Fibroblast of the conjunctiva (primary cell): ENCODE measurements at places on chromosomes 7 and 10.

- peak; percentile 84 for DNase-seq
Observed at GRCh38 chr7:75977743-75978142, 16.7 kb downstream of the TMEM120A start.

DNA sequence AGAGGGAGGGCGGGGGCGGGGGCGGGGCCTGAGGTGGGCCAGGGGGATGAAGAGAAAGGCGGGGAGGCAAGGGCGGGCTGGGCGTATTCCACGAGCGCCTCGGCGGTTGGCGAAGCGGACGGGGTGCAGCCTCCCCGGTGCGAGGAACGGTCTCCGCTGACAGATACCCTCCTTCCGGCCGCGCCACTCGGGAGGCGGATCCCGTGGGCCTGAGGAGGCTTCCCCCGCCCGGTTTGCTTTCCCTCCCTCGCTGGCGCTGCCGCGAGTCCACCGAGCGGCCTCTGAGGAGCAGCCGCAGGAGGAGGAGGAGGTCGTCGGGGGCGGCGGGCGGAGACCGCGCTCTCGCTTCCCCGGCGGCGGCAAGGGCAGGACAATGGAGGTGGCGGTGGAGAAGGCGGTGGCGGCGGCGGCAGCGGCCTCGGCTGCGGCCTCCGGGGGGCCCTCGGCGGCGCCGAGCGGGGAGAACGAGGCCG lies at the start of gene TRIM24:
Gene TRIM24, plus strand, starts transcription at position 84 of the 473 bp plus-strand sequence. Its CDS starts 290 bp downstream, at position 374.
- no peak for DNase-seq

- no peak for DNase-seq
Observed at GRCh38 chr7:92631067-92631849, 41.1 kb upstream of the FAM133B start.

DNA sequence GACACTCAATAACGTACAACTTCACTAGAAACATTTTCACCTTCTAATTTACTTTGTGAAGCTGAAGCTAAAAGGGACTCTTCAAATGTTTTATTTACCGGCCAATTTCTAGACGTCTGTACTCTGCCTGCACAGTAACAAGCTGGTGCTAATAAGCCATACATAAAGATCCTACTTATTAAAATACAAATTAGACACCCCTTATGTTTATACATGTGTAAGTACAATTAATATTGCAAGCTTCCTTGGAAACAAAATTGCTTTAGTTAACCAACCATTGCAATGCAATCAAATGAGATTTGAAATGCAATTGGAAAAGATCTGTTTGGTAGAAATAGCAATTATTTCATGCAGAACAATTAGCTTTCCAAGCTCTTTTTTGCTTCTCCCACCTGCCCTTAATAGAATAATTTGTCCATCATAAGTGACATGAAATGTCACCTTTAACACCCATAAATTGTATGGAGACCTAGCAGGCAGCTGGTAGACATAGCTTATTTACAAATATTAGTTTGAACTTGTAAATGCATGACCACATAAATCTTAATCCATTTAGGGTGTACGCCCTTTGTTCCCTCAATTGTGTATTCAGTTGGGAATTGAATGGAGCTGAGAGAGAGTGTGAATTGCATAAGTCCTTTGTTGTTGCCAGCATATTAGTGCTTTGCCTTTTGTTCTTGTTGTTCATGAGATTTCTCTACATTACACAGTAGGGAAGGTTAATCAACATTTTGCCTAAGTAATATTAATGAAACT lies 277.1 kb downstream of the CACNA2D1 start:
- DNase-seq = no peak

DNA sequence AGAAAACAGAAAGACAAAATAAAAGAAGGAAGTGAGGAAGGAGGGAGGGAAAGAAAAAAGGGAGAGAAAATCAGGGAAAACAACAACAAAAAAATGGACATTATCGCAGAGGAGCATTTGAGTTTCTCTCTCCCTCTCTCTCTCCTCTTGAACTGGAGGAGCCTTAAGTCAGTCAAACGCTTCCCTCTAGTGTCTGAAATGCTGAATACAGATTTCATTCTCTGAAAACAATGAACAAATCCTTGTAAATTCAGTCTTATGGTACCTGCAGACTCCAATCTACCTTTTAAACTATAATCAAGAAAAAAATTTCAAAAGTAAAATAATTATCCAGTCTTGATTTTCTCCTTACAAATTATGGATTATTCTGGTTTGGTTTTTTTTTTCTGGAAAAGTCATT lies 89.2 kb upstream of the PFKP start:
- peak; percentile 43 for DNase-seq

- no peak for DNase-seq
Observed at GRCh38 chr10:117892681-117893220, 154.0 kb downstream of the RAB11FIP2 start.

DNA sequence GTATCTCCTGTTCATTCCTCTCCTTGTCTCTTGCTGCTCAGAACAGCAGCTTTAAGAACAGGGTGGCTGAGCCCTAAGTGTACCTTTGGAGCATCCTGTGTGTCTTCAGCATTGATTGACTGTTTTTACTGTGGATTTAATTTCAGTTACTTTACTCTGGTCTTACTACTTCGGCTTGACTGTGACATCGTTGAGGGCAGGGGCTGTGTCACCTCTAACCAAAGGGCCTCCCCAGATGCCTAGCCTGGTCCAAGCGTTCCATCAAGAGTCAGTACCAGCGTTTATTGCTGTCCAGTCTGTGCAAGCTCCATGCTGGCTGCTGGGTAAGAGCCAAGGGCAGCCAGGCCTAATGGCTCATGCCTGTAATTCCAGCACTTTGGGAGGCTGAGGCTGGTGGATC lies 32.4 kb downstream of the CCM2 start:
- DNase-seq = no peak

- DNase-seq = no peak
Observed at GRCh38 chr7:141571059-141571458, 19.8 kb downstream of the AGK start.

GRCh38 chr10:4532976-4533375 lies 293.0 kb upstream of the AKR1E2 start:
- peak; percentile 52 for DNase-seq

DNA sequence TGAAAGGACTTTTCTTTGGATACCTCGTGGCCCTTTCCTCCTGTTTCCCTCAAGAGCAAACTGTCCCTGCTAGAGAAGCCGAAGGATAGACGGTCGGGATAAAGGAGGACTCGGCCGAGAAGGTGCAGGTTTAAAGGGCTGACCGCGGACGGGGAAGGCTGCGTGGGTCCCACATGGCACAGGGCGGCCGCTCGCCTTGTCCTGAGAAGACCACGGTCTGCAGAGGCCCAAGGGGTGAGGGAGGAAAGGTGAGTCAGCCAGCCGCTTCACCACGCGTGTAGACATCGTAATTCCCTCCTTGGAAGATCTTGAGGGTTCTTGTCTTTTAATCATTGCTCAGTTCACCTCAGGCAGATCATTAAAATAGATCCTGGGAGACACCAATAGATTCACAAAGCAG lies 253.8 kb downstream of the DPP6 start:
- DNase-seq = no peak

GRCh38 chr10:102113956-102114857 lies 6.0 kb downstream of the LDB1 start:
- DNase-seq = no peak

- no peak for DNase-seq
Observed at GRCh38 chr10:31299119-31299518, 19.9 kb upstream of the ZEB1 start.

- DNase-seq = peak; percentile 45
Observed at GRCh38 chr7:152336754-152337368, 98.9 kb downstream of the KMT2C start.

GRCh38 chr10:129904323-129904722 lies 59.8 kb downstream of the EBF3 start:
- no peak for DNase-seq

DNA sequence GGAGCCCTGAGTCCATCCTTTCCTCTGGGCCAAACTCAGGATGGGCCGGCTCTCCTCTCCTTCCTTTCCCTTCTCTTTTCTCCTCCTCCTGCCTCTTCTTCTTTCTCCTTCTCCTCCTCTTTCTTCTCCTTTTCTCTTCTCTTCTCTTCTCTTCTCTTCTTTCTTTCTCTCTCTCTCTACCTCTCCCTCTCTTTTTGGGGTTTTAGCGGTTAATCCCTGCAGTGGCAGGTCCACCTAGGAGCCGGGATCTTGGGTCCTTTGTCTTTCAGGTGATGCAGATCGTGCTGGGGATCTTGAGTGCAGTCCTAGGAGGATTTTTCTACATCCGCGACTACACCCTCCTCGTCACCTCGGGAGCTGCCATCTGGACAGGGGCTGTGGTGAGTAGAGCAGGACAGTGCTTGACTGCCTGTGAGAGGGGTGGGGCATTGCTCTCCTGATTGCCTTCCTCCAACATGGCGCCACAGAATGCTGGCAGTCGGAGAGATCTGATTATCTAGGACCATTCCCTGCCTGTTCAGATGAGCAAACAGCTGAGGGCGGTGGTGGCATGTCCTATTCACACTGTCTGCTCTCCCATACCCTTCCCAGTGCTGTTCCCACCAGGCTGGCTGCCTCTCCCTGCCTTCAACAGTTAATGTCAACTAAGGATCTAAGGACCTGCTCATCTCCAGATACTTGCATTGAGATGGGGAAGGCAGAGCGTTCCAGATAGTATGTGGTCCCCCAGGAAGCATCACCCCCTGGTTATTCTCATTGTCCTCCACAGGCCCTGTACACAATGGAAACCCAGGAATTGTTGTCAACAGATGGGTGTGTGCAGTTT lies 1.6 kb downstream of the TMEM176A start:
- DNase-seq = no peak

GRCh38 chr10:5828725-5829124 lies 15.5 kb upstream of the GDI2 start:
- no peak for DNase-seq

GRCh38 chr7:18330548-18330947 lies 165.0 kb upstream of the HDAC9 start:
- no peak for DNase-seq

GRCh38 chr10:106931853-106932249 lies 232.7 kb downstream of the SORCS1 start:
- no peak for DNase-seq

- DNase-seq = no peak
Observed at GRCh38 chr10:86100581-86101061, 266.0 kb downstream of the GRID1 start.

GRCh38 chr10:78223088-78223487 lies 189.4 kb downstream of the RPS24 start:
- no peak for DNase-seq

DNA sequence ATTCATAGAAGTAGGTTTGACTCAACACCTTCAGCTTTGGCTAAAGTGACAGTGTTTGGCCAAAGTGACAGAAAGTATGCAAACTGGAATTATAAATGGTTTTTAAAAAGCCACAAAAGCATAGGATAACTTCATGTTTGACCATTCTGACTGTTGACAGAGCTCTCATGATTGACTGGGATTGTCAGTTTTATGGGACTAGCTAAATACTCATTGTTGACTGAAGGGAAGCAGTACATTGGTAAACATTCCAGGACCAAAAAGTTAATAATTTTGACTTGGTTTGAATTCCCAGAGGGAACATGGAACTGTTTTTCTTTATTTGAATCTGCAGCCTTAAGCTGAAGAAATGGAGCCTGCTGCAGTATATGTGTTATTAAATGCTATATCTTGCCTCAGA lies 84.6 kb upstream of the STEAP4 start:
- no peak for DNase-seq

- no peak for DNase-seq
Observed at GRCh38 chr7:6651851-6652445, 14.8 kb downstream of the ZNF316 start.

GRCh38 chr7:121192834-121193233 lies 136.0 kb upstream of the WNT16 start:
- no peak for DNase-seq

GRCh38 chr10:27688276-27688675 lies 57.3 kb downstream of the MKX start:
- DNase-seq = no peak

- no peak for DNase-seq
Observed at GRCh38 chr7:157809863-157810851, 473.4 kb downstream of the DNAJB6 start.

DNA sequence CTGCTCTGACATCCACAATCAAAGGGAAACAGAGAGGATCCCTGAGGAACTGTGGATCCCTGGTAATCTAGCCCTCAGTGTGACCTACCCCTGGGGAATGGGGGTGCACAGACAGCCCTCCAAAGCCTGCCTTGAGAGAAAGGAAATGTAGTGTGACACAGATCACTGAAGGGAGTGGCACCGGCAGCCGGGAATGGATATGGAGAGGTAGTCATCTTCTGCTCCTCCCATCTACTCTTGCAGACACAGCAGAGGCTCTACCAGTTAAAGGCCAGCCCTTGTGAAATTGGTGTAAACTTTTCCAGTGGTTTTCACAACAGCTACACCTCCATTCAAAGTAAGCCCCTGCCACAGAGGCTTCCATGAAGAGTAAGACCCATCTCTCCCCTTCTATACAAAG lies 144.4 kb downstream of the PCDH15 start:
- no peak for DNase-seq

GRCh38 chr10:92688573-92688926 lies 1.2 kb upstream of the HHEX start:
- no peak for DNase-seq

- DNase-seq = no peak
Observed at GRCh38 chr10:31708474-31708873, 220.2 kb downstream of the ARHGAP12 start.

- no peak for DNase-seq
Observed at GRCh38 chr7:130349911-130350782, 5.5 kb downstream of the CPA5 start.

- DNase-seq = peak; percentile 74
Observed at GRCh38 chr7:6260291-6261187, 11.9 kb downstream of the CYTH3 start.

DNA sequence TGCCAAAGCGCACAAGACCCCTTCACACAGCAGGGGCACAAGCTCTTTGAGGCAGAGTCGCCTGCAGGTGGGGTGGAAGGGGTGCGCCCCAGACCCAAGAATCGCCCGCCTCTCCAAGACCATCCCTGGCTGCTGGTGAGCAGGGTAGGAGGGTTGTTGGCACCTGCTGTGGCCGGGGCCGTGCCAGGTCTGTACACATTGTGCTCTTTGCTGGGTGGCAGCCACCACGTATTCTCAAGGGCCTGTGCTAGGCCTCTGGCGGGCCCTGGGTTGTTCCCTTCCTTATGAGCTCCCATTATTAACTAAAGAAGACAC lies 84.4 kb downstream of the LHPP start:
- DNase-seq = no peak

GRCh38 chr10:598415-599170 lies 90.9 kb downstream of the DIP2C start:
- peak; percentile 78 for DNase-seq

DNA sequence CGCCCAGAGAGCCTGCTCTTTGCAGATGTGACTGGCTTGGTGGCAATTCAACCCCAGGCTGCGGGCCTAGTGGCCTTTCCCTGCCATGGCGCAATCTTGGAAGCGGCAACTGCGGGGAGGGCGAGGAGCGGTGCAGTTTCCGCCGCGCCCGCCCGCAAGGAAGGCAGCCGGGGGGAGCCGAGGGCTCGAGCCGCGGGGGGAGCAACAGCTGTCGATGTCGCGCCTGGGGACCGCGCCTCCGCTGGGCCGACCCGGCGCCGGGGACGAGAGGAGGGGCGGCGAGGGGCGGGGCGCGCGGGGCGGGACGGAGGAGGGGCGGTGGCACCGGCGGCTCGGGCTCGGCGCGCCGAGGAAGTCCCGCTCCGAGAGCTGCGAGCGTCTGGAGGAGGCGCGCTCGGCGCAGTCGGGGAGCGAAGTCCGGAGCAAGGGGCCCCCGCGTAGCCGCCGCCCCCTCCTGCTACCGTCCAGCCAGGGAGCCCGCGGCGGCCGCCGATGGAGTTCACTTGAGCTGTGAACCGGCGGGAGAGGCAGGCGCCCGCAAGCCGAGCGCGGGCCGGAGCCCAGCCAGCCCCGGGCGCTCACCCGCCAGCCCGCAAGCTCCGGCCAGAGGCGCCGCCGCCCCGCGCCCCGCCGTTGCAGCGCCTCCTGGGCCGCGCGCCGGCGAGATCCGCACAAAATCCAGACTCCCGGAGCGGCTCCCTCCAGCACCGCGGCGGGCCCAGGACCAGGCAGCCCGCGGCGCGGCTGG lies 438.1 kb upstream of the GALNT17 start:
- DNase-seq = no peak
